ENCODE measurements at places on chromosomes 3 and 15.

DNA sequence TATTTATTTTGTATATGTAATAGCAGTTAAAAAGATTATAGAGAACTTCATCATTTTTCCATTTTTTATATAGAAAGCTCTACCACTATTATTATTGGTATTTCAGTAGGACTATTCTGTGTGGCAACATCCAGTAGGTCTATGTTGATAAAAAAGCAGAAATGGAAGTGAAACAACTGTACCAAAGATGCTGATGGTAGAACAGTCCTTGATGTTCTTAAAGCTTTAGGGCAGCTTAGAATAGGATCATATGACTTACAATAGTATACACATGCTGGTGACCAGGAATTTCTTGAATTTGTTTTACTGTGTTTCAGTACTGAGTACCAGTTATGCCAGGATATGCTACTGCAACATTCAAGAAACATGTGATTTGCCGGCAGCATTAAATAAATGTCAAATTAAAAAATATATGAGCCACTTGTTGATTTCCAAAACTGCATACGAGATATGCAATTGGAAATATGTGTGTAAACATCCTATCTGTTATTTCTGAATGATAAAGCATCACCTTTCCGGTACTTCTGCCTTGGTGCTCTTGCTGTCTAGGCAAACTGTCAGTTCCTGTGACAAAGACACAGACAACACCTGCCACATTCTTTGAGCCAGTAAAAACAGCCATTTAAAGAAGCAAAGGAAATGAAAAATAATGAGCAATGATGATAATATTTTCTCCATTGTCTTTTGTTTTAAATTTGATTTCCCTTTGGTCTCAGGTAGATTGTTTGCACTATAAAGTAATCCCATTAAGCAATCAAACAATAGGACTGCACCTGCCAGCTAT lies 649.2 kb downstream of the ZPLD1 start:
- no peak for DNase-seq

DNA sequence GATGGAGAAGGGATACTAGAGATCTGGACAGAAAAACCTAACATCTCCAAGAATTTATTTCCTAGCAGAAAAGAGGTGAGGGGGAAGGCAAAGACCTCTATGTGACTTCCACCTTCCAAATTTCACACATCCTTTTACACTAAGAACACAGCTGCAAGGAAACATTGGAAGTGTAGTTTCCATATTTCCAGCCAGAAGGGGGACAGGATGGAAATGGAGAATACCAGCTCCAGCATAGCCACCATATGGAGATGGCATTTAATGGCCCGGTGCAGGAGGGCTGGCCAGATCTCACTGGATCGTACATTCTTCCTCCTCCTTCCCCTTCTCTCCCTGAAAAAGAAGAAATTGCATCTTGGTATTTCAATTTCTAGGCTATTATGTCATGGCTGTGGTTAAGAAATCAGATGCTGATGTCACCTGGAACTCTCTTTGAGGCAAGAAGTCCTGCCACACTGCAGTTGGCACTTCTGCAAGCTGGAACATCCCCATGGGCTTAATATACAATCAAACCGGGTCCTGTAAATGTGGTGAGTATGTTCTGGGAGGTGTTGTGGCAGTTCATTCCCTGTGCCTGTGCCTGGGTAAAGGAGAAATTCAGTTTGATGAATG lies 36.9 kb upstream of the TF start:
- no peak for DNase-seq

DNA sequence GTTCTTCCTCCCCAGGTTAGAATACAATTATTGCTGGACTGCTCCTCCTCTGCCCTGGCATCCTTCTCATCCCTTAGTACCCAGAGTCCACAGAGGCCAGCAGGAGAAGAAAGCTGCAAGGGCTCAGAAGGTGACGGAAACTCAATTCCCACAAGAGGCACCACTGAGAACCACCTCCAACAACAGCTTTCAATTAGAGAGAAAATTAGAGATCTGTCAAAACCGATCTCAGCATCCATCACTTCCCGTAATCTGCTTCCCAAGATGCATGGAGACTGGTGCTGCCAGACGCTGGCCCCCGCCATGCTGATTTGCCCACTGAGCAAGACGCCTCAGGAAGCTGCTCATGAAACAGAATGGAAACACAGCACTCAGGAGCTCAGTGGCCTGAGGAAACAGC lies 135.0 kb upstream of the PRICKLE2 start:
- DNase-seq, result no peak

- DNase-seq, result peak; percentile 86
Measured at GRCh38 chr15:29774900-29775299, 47.4 kb downstream of the TJP1 start.

GRCh38 chr3:18853269-18853668 lies 295.0 kb upstream of the KCNH8 start:
- no peak for DNase-seq

DNA sequence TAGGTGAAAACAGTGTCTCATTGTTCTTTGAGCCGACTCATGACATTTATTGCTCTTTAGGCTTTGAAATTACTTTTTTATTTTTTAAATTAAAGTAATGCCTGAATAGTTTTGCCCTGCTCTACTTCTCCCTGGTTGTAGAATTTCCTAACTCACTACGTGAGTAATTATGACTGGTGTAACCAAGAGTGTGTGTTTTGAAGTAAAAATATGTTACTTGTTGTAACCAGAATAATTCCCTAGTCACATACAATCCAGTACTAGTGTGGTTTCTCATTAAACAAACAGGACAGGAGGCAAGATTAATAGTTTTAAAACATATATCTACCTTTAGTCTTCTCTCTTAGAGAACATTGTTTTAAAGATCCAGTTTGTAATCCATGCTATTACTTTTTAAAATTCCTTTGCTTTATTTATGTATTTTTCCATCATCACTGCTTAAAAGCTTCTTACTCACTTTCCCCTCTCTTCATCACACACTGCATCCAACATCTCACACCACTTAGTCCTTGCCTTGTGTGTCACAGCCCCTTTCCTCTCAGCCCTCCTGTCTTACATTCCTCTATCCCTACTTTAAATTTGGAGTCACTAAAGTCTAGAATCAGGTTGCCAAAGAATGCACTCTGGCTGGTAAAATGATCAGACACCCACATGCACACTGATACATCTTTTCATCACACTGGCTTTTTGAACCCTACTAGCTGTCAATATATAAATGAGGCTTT lies 219.7 kb downstream of the WNT5A start:
- DNase-seq, result no peak

DNA sequence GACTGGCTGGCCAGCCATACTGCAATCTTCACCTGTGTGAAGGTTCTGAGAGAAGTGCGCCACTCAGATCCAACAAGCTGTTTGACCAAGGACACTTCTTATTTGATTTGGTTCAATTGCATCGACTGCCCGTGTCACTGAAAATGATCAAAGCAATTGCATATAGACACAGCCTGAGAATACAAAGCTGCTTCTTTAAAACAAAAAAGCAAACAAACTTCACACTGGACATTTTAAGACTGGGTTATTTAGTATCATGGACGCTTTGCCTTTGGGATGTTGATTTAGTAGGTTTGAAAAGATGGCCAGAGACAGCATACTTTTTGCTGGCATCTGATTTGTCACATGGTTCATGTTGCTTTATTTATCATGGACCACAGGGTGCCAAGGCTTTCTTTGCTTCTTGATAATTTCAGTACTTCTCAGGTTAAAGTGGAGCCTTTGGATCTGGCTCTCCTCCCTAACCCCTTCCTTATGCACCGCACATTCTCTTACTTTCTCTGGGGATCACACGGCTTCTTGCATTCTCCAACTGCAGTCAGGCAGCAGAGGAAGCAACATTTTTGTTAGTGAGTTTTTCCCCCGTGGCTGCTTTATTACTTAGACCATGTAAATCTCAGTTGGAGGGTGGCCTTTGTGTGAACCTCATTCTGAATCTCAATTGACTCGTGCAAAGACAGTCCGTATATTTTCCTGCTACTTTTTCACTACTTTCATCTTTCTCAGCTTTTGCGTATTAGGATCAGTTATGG lies 151.0 kb downstream of the CD47 start:
- no peak for DNase-seq

DNA sequence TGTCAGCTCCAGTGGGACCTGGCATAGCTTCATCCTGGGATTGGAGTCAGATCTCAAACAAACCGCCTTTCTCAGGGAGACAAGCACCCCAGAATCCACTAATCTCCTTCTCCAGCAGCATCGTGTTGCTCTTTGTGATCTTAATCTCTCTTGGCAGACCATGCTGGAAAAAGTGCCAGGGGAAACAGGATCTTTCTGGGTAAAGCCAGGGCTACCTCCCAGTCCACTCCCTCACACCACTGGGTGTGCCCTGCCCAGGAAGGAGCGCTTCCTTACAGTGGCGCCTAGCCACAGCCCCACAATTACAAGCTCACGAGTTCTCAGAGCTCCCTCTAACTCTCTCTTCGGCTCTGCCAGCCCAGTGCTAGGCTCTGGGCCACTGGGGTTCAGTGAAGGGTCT lies 32.2 kb downstream of the RPLP1 start:
- DNase-seq, result no peak

DNA sequence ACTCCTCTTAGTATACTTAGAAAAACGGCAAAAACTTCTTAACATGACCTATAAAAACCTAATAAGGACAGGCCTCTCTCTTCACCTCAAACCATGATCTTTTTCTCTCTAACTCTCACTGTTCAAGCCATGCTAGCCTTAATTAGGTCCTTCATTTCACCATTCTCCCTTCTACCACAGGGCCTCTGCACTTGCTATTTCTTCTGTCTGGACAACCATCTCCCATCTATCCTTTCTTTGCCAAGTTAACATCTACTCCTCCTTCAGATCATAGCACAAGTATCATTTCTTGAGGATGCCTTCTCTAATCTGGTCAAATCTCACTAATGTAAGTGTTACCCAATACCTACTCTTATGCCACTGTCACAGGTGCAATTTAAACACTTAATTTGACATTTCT lies 39.1 kb downstream of the TMCC1 start:
- DNase-seq, result no peak

DNA sequence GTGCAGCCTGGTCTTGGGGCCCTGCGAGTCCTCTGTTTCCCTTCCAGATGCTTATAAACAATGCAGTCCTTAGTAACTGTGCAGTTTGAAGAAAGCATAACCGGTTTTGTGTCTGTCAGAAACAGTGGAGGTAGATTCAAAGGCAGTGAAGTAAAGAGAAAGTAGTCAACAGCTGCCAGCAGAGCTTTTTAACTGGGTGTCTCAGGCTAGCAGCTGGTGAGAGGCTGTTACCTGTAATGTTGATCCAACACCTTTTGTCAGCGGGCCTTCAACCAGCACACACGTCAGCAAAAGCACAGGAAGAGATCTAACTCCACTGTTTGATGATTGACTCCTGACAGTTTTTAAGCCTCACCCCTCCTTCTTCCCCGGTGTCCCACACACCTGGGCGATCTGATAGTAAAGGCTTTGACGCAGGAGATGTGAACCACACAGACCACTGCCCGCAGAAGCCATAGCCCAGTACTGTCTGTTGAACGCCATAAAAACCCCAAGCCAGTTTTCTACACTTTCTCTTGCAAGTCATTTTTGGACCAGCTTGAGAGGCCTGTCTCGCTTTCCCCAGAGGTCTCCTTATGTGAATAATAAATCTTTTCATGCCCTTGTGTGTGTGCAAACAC lies 178.0 kb downstream of the FMN1 start:
- no peak for DNase-seq

GRCh38 chr3:37505415-37505814 lies 331.0 kb upstream of the LRRFIP2 start:
- no peak for DNase-seq

- DNase-seq, result peak; percentile 63
Measured at GRCh38 chr3:15815696-15816095, 17.9 kb upstream of the ANKRD28 start.

DNA sequence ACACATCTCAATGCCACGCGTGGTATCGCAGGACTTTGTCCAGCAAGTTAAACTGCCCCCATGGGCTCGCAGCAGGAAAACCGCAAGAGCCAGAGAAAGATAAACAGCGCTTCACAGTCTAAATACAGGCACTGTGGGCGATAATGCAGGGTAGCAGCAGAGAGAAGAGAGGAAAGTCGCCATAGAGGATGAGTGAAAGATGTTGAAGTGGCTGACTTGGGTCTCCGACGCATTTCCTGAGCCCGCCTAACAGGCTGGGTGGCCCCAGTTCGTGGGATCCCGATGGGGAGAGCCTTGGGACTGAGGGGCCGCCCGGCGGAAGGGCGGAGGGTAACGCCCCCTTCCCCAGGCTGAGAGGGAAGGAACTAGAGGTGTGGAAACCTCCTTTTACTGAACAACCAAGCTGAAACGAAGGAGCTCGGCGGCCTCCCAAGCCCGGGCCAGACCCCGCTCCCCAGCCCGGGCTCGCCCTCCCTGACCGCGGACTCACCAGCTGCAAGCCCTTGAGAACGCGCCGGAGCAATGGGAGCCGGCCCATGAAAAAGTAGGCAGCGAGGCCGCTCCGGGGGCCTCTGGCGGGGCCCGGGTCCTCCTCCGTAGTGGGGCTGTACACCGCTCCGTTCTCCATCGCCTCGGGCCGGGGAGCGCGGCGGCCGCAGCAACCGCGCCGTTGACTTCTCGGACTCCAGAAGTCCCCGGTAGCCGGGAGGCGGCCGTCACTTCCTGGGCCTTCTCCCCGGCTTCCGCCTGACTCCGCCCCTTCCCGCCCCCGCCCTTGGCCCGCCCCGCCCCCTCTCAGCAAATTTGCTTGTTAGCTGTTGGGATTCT lies at the start of gene CMTM6:
Gene CMTM6, minus strand, starts transcription at position 735 of the 828 bp plus-strand sequence. Its CDS starts 107 bp downstream, at position 628.
- DNase-seq, result peak; percentile 70

DNA sequence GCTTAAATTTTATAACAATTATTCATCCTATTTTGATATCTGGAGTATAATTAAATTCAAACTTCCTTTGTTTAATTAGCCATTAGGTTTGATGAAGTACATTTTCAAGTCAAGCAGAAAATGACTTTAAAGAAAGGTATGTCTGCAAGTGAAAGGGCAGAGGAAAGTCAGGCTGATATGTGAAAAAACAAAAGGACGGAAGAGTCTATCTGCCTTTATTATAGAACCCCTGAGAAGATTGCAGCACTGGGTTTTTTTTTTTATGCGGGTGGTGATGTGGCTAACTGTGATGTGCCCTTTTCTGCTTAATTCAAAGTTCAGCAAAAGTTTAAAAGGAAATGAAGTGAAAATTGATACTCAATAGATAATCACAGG lies 83.2 kb downstream of the COL8A1 start:
- DNase-seq, result no peak

- DNase-seq, result no peak
Measured at GRCh38 chr15:77518458-77518857, 97.8 kb downstream of the HMG20A start.

- DNase-seq, result no peak
Measured at GRCh38 chr3:44632193-44632592, 7.4 kb downstream of the ZNF197 start.

DNA sequence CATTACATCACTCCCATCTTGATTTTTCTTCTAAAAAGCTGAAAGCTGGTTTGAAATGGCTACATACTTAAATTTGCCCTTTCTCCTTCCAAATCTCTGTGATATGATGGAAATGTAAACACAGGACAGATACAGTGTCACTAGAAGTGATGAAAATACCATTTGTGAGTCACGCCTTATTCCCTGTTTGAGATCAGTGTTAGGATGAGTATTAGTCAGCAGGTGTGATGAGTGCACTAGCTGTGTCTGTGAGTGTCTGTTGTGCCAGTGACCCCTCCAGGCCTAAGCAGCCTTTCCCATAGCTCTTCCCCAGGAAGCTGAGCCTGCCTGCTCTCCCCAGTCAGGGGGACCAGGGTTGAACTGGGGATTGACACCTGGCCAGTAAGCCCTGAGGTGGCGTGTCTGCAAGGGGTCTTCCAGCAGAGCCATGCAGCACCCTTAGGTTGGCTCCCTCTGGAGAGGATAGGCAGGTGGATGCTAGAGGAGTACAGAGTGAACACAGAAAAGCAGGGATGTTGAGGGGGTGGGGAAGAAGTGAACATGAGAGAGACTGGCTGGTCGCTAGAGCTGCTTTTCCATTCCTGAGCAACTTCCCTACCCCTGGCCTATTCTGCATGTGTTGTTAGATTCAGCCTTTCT lies 92.0 kb downstream of the PDE8A start:
- peak; percentile 14 for DNase-seq

- DNase-seq, result no peak
Measured at GRCh38 chr3:144593881-144594280, 622.3 kb downstream of the DIPK2A start.
